ENCODE measurements at places on chromosomes 7 and 10.

- no peak for DNase-seq
Observed at GRCh38 chr7:102101926-102102325, 184.7 kb upstream of the SH2B2 start.

DNA sequence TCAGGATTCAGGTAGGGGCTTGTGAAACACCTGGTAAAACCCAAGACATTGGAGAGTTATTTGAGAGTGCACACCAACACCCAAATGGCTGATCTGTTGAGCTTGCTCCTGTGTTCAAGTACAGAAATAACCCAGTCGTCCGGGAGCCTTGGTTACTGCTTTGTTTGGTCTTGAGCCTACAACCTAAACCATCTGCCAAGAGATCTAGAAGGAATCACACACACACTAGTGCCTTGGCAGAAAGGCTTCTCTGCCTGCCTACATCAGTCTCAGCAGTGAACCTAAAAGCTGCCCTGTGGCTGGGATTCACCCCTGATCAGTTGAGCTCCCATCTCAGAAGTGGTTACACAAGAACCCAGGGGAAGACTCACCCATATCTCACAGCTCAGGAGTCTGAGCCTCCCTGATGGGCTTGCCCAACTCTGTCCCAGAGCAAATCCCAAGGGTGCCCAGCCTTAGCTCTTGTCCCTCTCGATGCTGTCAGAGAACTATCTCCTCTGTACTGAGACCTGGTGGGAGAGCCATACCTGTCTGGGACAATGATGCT, 167.6 kb downstream of the CXCL12 start:
- no peak for DNase-seq

DNA sequence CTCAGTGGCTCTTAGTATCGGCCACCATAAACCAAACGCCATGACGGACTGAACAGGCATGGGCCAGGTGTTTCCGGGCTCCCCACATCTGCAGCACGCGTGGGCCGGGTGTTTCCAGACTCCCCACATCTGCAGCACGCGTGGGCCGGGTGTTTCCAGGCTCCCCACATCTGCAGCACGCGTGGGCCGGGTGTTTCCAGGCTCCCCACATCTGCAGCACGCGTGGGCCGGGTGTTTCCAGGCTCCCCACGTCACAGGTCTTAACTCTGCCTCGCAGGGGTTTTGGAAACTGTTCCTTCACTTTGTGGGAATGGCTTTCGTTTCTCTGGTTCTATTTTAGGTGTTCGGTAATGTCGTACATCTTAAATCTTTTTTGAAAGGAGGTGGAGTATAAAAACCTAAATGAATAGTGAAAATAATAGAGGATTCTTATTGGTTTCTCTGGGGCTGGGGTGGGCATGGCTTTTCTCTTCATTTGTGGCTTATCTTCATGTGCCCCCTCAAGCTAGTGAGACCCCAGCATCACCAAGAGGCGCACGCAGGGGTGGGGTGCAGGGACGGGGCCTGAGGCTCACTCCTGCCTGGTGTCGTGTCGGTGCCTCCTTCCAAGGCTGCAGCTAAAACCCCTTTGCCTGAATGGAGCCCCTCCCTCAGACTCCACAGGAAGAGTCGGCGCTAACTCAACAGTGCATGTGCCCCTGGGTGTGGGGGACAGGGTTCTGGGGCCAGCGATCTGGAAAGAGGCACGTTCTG, 126.3 kb downstream of the WDR37 start:
- DNase-seq: no peak

- no peak for DNase-seq
Observed at GRCh38 chr7:140214075-140214684, 37.4 kb upstream of the KDM7A start.

DNA sequence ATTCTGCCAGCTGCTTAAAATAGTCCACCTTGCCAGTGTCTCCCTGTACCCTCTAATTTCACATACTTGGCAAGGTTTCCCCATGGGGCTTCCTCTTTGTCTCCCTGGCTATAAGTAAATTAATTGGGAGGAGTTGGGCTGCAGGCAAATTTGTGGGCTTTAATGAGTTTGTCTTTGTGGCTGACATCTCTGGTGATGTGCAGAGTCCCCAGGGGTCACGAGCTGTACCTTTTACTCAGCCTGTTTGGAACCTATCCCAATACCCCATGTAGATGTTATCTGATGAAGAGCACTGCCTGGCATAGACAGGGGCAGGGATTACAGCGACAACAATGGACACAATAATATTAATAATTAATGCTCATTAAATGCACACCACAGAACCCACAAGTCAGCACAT, 132.5 kb downstream of the SLIT1 start:
- no peak for DNase-seq

- DNase-seq: no peak
Observed at GRCh38 chr7:103123529-103123928, 25.4 kb downstream of the NAPEPLD start.

- no peak for DNase-seq
Observed at GRCh38 chr10:47301833-47302232, 1.8 kb downstream of the GDF10 start.

All from midbrain (tissue), 1 donor.